H7 (cell line): ENCODE measurements at places on chromosomes 1 and 21.

- DNase-seq: no peak
Observed at GRCh38 chr1:113899111-113899510, 5.5 kb downstream of the AP4B1 start.

DNA sequence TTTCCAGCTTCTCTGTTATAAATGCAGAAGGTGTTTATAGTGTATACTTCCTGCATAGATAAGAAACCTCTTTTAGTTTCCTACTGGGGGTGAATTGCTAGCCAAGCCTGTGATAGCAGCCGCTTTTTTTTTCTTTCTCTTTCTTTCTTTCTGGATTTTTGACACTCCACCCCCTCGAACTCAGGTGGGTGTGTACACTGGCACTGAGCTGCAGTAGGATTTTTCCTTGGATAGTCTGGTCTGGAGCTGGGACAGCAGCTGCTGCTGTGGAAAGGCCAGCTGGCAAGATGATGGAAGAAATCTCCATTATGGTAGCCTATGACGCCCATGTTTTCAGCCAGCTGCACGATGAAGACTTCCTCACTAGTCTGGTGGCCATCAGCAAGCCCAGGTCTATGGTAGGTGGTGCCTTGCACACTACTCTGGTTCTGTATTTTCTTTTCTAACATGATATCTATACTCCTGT, 122.5 kb upstream of the CACYBP start:
- DNase-seq: no peak

- DNase-seq: no peak
Observed at GRCh38 chr21:35543746-35544145, 494.6 kb upstream of the RUNX1 start.

GRCh38 chr1:89616844-89617627, 15.9 kb upstream of the LRRC8C start:
- no peak for DNase-seq

- DNase-seq: no peak
Observed at GRCh38 chr1:17309426-17310067, 1.6 kb downstream of the PADI4 start.
